ENCODE measurements at places on chromosomes 2 and 18.

DNA sequence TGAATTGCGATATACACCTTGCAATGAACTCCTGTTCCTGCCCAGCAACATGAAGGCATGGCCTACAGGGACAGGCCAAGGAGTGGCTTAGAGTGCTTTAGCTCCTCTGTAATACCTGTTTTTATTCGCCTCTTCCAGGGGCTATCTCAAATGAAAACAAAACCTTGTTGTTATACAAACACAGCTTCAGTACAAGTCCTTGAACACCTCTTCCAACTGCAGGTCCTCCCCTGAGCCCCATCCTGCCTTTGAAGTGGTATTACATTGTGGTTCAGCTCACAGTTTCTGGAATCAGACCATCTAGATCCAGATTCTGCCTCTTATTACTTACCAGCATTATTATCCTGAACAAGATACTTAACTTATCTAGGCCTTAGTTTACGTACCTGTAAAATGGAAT, 83.0 kb upstream of the HNRNPA3 start:
- no peak for DNase-seq

DNA sequence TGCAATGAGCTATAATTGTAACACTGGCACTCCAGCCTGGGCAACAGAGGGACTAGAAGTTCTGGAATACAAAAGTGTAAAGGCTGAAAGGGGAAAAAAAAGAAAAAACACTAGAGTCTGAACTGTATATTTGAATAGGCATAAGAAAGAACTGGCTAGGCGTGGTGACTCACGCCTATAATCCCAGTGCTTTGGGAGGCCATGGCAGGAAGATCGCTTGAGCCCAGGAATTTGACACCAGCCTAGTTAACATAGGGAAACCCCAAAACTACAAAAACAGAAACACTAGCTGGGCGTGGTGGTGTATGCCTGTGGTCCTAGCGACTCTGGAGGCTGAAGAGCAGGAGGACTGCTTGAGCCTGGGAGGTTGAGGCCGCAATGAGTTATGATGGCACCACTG, 70.6 kb downstream of the SAP130 start:
- DNase-seq = no peak

- no peak for DNase-seq
Measured at GRCh38 chr2:197369933-197370320, 59.3 kb upstream of the ANKRD44 start.

DNA sequence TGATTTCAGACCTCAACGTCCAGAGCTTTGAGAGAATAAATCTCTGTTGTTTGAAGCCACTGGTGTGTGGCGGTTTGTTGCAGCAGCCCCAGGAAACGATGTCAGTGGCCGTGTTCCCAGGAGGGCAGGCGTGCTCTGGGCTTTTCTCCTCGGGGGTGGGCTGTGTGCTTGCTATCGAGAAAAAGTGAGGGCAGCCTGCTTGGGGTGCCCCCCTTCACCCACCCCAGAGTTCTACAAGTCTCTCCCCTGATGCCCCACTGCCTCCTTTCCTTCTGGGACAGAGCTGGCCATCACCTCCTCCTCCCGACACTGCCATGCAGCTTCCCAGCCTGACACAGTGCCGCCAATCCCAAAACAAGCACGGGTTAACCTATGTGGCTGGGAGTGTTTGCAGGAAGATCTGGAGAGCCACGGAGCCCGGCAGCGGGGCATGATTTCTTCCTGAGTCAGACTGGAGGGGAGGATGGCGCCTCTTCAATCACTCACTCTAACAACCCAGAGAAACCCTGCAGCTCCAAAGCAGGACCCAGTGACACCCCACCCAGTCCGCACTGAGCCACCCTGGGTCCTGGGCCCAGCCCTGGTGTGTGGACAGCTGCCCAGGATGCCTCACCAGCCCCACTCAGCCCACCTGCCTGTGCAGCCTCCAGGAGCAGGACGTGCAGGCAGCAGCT, 213.7 kb upstream of the RAB6C start:
- DNase-seq = no peak

DNA sequence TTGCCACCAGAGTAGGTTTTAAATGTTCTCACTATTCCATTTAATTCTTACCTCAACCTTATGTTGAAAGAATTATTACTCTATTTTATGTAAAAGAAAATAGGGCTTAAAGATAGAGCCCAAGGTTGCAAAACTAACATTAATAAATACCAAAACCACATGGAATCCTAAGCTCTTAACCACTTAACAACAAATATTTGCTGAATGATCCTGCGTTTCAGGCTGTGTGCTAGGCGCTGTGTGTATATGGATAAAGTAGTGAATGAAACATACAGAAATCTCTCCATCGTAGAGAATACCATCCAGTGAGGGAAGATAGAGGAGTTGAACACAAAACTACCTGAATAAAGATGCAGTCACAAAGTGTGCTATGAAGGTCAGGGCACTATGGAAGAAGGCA, 485.1 kb downstream of the THSD7B start:
- DNase-seq = no peak

DNA sequence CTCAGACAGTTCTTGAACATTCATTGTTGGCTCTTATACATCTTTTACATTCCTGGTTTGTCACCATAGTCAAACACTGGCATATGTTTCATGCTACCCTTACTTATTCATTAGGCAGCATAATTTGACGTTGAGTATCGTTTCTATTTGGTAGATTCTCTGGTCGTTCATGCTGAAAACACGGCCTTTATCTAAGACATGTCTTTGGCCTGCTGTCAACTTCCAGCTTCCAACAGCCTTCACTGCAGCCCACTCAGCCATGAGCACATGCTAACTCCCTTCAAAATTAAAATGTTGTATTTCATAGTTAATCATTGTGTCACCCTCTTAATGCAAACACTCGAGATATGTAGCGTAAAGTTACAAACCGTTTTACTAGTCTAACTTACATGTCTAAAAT, 493.0 kb upstream of the NRP2 start:
- no peak for DNase-seq

DNA sequence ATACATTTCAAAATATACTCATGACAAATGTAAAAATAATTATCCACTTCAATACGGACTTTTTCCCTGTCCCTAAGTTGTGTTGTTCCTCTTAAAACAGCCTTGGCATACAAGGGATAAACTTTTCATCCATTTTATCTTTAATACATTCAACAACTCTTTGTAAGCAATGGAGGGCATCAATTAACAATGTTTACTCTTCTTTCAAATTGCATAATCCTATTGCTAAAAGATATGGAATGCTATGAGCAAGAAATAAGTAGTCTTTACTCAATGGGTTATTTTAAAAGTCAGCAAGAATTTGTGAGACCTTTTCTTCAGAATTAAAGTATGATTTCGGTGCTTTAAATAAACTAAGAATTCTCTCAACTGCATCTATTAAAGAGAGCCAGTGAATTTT, 41.9 kb downstream of the SCN9A start:
- no peak for DNase-seq

GRCh38 chr18:77131652-77132368, 773 bp downstream of the MBP start:
- DNase-seq = no peak

DNA sequence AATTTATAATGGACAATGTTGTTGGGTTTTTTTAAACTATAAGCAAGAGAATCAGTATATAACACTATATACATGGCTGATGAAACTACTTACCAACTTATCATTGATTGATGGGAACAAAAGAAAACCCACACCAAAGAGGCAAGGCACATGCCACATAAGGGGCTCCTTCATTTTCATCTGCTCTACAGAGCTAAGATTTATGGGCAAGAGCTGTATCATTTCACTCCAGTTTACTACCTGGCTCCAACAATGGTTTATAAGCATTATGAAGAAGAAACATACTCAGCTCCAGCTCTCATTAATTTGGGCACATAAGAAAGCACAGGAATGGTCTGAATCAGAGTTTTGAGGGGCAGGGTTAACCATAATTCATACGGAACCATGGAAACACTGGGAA, 283.3 kb downstream of the AGPS start:
- DNase-seq = no peak

- no peak for DNase-seq
Measured at GRCh38 chr2:2655453-2656114, 324.5 kb upstream of the MYT1L start.

- DNase-seq = no peak
Measured at GRCh38 chr2:10932345-10933151, 20.8 kb downstream of the KCNF1 start.

DNA sequence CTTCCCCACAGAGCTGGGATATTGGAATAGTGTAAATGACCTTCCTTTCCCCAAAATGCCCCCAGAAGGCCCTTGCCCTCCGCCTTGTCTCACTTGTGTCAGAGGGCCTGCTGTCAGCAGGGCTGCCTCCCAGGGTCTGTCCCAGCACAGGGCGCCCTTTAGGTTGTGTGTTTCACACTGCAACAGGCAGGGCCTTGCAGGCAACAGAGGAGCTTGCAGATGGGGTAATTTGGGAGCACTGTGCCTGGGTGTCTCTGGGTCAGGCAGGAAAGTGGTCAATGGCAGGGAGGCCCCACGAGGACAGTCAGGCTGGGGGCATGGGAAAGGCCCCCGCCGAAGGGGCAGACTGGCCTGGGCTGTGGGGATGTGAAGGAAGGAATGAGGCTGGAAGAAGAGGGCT, 130.7 kb downstream of the ASB1 start:
- no peak for DNase-seq

DNA sequence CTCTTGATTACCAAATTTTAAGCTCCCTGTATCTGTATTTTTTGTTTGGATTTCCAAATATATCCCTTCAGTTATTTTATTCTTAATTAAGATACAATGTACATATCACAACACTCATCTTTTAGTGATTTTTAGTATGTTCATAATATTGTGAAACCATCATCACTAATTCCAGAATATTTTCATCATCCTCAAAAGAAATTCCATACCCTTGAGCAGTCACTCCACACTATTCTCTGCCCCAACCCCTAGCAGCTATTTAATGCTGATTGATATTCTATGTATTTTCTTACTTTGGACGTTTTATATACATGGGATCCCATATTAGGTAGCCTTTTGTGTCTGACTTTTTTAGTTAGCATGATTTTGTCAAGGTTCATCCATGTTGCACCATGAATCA, 127.4 kb upstream of the SLC8A1 start:
- no peak for DNase-seq

DNA sequence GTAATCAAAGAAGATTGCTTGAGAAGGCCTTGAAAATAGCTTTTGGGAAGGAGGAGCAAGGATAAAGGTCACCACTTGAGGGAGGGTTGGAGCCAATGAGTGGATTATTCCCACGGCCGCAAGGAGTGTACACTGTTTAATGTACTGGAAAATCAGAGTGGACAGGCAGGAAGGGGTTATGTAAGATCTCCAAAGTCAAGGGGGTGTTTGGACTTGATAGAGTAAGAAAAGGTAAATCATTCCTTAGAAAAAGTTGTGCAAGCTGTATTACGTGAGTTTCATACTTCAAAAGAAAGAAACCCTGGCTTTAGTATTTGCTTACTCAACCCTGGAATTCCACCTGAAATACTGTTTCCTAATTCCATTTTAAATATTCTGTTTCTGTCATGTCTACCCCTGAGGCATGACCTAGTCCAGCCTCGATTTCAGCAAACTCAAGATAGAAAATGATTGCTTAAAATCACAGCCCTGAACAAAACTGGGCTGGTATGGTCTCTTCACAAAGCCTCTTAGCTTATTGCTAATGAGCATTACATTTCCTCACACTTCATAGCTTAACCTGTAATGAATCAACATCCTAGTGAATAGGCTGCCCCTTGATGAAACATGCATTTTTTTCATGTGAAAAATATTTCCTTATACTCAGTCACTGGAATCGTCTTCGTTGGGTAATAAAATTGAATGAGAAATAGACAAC, 1.1 kb downstream of the MREG start:
- no peak for DNase-seq

- DNase-seq = no peak
Measured at GRCh38 chr2:14544247-14544646, 88.3 kb upstream of the LRATD1 start.

DNA sequence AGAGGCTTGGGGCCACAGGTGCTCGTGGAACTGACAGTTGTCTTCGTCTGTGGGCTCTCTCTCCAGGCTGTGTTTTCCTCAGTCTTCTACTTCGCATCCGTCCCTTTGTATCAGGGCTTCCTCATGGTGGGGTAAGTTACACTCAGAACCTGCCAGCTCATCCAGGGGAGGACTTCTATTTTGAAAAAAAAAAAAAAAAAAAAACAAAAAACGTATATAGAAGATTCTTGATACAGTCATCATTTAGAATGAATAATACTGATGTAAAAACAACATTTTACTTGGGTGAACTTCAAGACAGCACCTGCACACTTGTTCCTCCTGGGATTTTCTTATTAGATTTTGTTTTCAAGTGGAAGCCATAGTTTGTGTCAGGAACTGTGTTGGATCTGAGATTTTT, 47.7 kb upstream of the NFATC1 start:
- no peak for DNase-seq

DNA sequence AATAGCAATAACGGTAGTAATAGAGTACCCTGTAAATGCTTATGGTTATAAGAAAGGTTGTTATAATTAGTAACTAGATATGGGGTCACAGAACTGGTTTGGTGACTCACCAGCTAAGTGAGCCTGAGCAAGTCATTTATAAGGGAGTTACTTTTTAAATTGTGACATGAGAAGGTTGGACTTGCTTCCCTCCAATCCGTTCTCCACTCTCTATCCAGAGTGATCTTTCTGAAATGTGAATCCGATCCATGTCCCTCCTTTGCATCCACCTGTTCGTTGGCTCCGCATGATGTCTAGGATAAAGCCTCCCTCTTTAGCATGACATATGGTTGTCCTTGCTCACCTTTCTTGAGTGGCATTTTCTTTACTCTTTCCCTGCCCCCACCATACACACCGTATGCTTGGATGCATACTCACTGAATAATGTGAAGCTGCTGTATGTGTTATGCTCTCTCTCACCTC, 83.1 kb downstream of the CDC42EP3 start:
- no peak for DNase-seq

DNA sequence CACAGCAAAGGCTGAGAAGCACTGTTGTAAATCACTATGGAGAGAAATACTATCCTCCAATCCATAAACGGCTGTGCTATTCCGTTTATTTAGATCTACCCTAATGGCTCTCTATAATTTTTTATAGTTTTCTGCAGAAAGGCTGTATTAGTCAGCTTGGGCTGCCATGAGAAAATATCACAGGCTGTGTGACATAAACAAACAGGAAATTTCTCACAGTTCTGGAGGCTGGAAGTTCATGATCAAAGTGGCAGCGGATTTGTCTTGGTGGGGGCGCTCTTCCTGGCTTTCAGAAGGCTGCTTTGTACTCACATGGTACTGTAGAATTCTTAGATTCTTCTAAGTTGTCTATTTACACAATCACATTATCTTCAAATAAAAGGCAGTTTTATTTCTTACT, 44.1 kb downstream of the C1D start:
- no peak for DNase-seq

GRCh38 chr2:201404699-201405280, 46.5 kb downstream of the TRAK2 start:
- DNase-seq = no peak

Measured in DMS 273 treated with DMSO at 0.1 percent for 48 hours (cell line).